ENCODE measurements at places on chromosomes 2 and 18. TPM values are rescaled to one million over a fixed set of nuclear protein-coding genes. Genes with fewer than 3 reads are reported as not detected.
A peak's percentile ranks its signal among the peaks of the same experiment; 100 is the strongest.

Gene RSAD2
- total RNA-seq: 100 TPM

Gene DNAJC5G
- not detected for total RNA-seq

Gene LIMS4
- not detected for total RNA-seq

Gene POTEE
- total RNA-seq: 0.69 TPM

DNA sequence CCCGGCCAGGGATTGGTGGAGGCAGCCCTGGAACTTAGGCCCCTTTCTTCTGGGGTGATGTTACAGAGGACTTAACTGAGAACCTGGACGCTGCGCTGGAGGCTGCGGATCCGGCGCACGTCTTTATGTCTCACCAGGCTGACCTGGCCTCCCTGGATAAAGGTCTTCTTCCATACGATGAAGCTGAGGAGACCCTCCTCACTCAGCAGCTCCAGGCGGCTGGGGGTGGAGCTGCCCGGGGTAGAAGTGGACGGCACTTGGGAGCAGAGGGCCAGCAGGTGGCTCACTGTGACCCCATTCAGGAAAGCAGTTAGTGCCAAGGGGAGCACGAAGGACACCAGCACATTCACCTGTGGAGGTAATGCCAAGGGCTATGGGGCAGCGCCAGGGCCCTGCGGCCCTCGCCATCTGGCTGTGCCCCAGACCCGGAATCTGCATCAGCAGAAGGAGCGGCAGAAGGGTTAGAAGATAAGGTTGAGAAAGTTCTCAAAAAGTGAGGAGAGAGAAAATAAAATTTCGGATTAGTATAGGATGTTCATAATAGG, 8.0 kb downstream of the NTSR2 start:
- H3K27ac ChIP-seq: no peak overlapping the region
- H3K27me3 ChIP-seq: peaks cover 13% of the 10 kb centered on the region
- peaks cover 1% of the 10 kb centered on the region for H3K36me3 ChIP-seq
- no peaks in the 10 kb centered on the region for H3K4me1 ChIP-seq

GRCh38 chr2:85728883-85729824, 24.6 kb upstream of the ATOH8 start:
- no peak overlapping the region for H3K4me3 ChIP-seq
- peak; percentile 73 for DNase-seq
- H3K27ac ChIP-seq: no peak overlapping the region
- H3K27me3 ChIP-seq: peaks cover 15% of the 10 kb centered on the region
- no peaks in the 10 kb centered on the region for H3K36me3 ChIP-seq

DNA sequence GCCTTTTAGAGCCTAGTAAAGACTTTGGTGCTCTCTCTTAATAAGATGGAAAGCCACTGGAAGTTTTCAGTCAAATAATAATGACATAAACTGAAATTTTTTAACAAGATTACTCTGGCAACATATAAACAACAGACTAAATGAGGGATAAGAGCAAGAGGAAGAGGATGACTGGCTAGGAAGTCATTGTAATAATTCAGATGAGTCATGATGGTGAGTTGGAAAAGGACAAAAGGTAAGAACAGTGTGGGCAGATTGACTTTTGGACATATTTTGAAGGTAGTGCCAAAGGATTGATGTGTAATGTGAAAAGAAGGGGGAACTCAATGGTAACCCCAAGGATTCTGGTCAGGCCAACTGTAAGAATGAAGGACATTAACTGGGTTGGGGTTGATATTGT, 310.3 kb downstream of the NOL4 start:
- no peaks in the 10 kb centered on the region for H3K36me3 ChIP-seq
- no peak overlapping the region for H3K27ac ChIP-seq
- no peak overlapping the region for H3K4me3 ChIP-seq
- H3K4me1 ChIP-seq: no peaks in the 10 kb centered on the region

GRCh38 chr2:170846314-170846713, 29.6 kb downstream of the GAD1 start:
- peaks cover 18% of the 10 kb centered on the region for H3K4me1 ChIP-seq
- no peak overlapping the region for H3K27ac ChIP-seq
- no peak for DNase-seq
- no peak overlapping the region for H3K4me3 ChIP-seq
- H3K36me3 ChIP-seq: no peaks in the 10 kb centered on the region
- no peaks in the 10 kb centered on the region for H3K27me3 ChIP-seq

DNA sequence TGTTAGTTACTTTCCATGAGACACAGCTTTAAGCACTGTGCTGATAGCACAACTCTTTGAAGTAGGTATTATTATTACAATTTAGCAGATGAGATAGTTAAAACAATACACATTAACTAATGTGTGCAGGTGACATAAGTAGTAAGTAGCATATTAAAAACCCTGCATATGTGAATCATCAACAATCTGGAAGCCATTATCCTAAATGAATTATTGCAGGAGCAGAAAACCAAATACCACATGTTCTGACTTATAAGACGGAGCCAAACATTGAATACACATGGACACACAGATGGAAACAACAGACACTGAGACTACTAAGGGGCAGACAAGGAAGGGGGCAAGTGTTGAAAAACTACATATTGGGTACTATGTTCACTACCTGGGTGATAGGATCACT, 300.3 kb upstream of the GULP1 start:
- peaks cover 3% of the 10 kb centered on the region for H3K27me3 ChIP-seq
- H3K4me3 ChIP-seq: no peak overlapping the region
- H3K27ac ChIP-seq: no peak overlapping the region
- no peaks in the 10 kb centered on the region for H3K36me3 ChIP-seq

All from activated CD4-positive, alpha-beta T cell treated with anti-CD3 and anti-CD28 coated beads, Interleukin-2, amount 10 ng/mL, durations not matched to agents 7 days and 5 days (primary cell).